ENCODE measurements at places on chromosomes 4 and X.
A peak's percentile ranks its signal among the peaks of the same experiment; 100 is the strongest.

DNA sequence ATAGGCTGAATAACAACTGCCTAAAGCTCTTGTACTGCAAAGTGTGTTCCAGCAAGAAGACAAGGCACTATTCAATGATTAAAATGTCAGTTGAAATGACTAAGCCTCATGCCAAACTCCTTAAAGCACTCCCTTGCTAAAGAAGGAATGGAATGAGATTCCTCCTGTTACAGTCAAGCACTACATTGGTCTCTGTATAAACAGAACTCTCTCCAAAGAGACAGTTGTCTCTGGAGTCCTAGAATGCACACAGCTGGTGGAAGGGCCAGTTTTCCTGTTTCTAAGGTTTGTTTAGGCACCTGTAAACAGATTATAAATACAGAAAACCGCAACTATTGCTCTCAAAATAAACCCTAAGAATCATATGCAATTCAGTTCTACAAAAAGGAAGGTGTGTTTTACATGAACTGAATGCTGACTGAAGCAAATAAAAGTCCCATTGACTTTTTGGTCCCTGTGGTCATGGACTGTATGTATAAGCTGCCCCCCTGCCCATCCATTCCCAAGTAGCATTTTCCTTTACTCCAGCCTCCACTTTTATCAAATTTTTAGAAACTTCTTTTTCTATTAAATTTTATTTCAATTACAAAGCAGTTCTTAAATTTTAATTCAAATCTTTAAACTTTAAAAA is 47.0 kb downstream of the FAT1 start:
- no peaks in the 10 kb centered on the region for H3K27me3 ChIP-seq
- no peak for DNase-seq
- H3K36me3 ChIP-seq = no peaks in the 10 kb centered on the region
- H3K4me1 ChIP-seq = no peaks in the 10 kb centered on the region
- no peak overlapping the region for H3K4me3 ChIP-seq

DNA sequence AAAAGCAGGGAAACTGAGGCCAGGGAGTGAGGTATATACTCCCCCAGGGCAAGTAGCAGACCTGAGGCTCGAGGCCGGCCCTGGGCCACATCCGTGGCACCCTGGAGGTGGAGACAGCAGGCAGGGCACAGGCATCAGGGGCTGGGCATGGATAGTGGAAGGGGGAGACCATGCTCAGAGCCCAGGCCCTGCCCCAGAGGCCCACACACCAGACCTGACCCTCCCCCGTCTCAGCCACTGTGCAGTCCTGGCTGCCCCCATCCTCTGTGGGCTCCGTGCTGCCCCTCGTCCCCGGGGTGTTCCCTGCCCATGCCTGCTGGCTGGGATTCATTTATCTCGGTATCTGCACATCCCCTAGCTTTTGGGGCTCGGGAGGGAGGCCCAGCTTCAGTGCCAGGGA is 103.1 kb upstream of the NKX1-1 start:
- H3K36me3 ChIP-seq = no peaks in the 10 kb centered on the region
- H3K4me3 ChIP-seq = no peak overlapping the region
- DNase-seq = no peak
- H3K4me1 ChIP-seq = no peaks in the 10 kb centered on the region
- no peak overlapping the region for H3K27ac ChIP-seq

DNA sequence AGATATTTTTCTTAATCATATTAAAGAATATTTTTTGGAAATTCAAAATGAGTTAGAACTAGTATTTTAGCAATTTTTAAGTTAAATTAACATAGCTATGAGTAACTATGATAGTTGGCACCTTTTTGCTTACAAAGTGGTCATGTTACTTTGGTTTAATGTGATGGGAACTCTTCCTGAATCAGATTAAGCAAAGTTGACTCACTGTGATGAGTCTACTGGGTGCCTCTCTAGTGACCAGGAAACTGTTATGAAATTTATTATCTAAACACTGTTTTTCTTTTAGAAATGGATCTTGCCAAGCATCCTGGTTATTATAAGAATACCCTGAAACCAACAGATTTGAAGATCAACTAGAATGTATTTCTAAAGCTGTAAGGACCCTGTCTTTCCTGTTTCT is 985.8 kb downstream of the TRAM1L1 start:
- no peaks in the 10 kb centered on the region for H3K4me1 ChIP-seq
- H3K27me3 ChIP-seq = no peaks in the 10 kb centered on the region
- peaks cover 2% of the 10 kb centered on the region for H3K36me3 ChIP-seq
- H3K4me3 ChIP-seq = no peak overlapping the region
- DNase-seq = no peak

DNA sequence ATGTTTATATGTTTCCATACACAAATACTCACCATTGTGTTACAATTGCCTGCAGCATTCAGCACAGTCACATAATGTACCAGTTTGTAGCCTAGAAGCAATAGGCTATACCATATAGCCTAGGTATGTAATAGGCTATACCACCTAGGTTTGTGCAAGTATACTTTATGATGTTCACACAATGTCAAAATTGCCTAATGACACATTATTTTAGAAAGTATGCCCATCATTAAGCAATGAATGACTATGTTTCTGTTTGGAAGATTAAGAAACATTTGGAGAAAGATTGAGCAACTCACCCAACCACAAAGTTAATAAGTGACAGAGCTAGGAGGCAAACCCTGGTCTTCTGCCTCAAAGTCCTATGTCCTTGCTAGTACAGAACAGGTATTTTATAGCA is 96.8 kb upstream of the GRIA3 start:
- no peaks in the 10 kb centered on the region for H3K36me3 ChIP-seq
- H3K27ac ChIP-seq = no peak overlapping the region
- H3K4me3 ChIP-seq = no peak overlapping the region
- no peak for DNase-seq
- no peaks in the 10 kb centered on the region for H3K4me1 ChIP-seq
- no peaks in the 10 kb centered on the region for H3K27me3 ChIP-seq

DNA sequence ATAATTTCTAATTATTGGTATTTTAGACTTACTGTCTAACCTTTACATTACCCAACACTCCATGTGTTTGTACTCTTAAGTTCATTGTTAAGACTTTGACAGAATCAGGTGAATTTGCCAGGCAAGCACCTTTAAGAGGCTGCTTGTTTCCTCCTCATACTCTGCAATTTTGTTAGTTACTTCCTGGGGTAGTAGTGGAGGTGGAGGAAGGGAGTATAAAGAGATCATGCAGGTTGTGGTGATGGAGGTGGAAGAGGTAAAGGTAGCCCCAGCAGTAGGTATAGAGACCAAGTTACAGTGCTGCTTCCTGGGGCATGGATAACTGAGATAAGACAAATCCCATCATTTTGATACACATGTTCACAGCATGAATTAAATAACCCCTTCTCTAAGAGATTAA is 6.7 kb downstream of the WDR44 start:
- no peak for DNase-seq
- H3K27me3 ChIP-seq = no peaks in the 10 kb centered on the region
- H3K36me3 ChIP-seq = no peaks in the 10 kb centered on the region

GRCh38 chr4:41178372-41179370 is 35.7 kb downstream of the APBB2 start:
- no peaks in the 10 kb centered on the region for H3K36me3 ChIP-seq
- H3K4me1 ChIP-seq = no peaks in the 10 kb centered on the region
- no peaks in the 10 kb centered on the region for H3K27me3 ChIP-seq
- H3K4me3 ChIP-seq = no peak overlapping the region
- no peak overlapping the region for H3K27ac ChIP-seq
- no peak for DNase-seq

DNA sequence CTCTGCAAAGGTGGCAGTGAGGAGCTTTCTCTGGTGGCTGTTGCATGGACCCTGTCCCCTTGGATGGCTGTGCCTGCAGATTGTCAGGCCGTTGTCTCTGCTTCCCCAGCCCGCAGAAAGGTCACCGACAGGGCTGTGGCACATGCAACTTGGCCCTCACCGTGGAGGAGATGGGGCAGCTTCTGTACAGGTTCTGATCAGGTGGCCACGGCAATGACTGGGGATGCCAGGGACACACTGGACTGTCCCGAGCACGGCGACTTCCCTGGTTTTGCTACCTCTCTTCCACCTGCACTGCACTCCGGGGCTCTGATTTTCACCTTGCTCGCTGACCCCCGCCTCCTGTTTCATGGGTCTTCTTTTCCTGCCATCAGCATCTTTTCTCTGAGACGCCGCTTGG is 43.5 kb downstream of the DCTD start:
- H3K27ac ChIP-seq = no peak overlapping the region
- no peak overlapping the region for H3K4me3 ChIP-seq
- H3K27me3 ChIP-seq = no peaks in the 10 kb centered on the region
- H3K36me3 ChIP-seq = peaks cover 24% of the 10 kb centered on the region
- no peak for DNase-seq
- no peaks in the 10 kb centered on the region for H3K4me1 ChIP-seq

- H3K27me3 ChIP-seq = no peaks in the 10 kb centered on the region
- H3K36me3 ChIP-seq = peaks cover 48% of the 10 kb centered on the region
- H3K27ac ChIP-seq = peak overlapping the region; percentile 55
- no peak overlapping the region for H3K4me3 ChIP-seq
- no peak for DNase-seq
Observed at GRCh38 chr4:2742823-2743517, 13.2 kb downstream of the TNIP2 start.

GRCh38 chr4:99404595-99405287 is 30.4 kb downstream of the ADH7 start:
- peaks cover 3% of the 10 kb centered on the region for H3K27me3 ChIP-seq
- H3K36me3 ChIP-seq = no peaks in the 10 kb centered on the region
- no peak overlapping the region for H3K4me3 ChIP-seq
- H3K4me1 ChIP-seq = peaks cover 17% of the 10 kb centered on the region
- DNase-seq = no peak

DNA sequence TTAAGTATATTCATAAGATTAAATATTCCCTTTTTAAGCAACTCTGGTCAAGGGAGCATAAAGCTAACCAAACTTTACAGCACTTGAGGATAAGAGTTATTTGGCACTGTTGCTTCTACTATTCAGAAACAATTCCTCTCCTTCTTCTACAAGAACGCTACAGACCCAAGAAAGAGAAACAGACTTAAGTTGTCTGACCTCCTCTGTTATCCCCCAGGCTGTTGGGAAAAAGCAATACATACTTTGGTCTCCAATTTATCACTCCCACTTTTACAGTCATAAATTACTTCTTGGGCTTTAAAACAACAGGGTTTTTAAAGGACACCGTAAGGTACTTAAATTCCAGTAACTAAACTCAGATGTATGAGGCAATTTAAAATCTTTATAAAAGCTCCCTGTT is 147.4 kb downstream of the COL25A1 start:
- no peak for DNase-seq
- peaks cover 2% of the 10 kb centered on the region for H3K27me3 ChIP-seq
- H3K27ac ChIP-seq = no peak overlapping the region

- no peak overlapping the region for H3K4me3 ChIP-seq
- H3K4me1 ChIP-seq = no peaks in the 10 kb centered on the region
- H3K27me3 ChIP-seq = peaks cover 19% of the 10 kb centered on the region
- H3K36me3 ChIP-seq = no peaks in the 10 kb centered on the region
- H3K27ac ChIP-seq = no peak overlapping the region
Observed at GRCh38 chr4:182931691-182932345, 14.6 kb upstream of the DCTD start.

DNA sequence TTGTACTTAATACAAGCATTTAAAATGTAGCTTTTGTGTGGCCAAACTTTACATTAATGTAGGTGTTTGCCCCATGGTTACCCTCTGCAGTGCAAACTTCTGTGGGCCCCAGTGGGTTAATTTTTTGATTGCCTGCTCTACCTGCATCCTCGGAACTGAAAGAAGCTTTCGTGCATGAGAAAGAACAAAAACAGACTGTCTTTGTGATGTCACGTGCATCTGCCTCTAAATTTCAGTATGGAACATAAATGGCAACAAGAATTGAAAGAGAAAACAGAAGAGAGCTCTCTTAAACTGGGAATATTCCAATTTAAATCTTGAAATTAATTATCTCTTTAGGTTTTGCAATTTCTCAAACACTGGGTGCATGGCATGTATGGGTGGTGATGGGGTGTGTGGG is 182.4 kb upstream of the LCORL start:
- DNase-seq = no peak
- no peaks in the 10 kb centered on the region for H3K4me1 ChIP-seq
- no peak overlapping the region for H3K4me3 ChIP-seq
- H3K27ac ChIP-seq = no peak overlapping the region
- no peaks in the 10 kb centered on the region for H3K36me3 ChIP-seq

DNA sequence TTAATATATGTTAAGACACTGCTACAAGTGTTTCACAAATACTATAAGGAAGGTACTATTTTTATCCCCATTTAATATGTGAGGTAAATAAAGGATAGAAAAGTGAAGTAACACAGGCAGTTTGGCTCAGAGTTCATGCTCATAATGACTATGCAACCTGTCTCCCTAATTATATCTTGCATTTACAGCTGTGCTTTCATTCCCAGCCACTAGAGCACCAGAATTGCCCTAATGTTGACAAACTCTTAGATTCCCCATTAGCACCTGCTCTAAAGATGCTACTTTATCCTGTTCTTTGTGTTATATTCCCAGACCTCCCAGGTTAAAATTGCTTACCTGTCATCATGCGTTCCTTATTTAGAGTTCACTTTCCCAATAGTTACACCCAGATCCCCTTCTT is 833.6 kb downstream of the CCSER1 start:
- H3K27ac ChIP-seq = no peak overlapping the region
- no peak for DNase-seq
- no peaks in the 10 kb centered on the region for H3K36me3 ChIP-seq
- H3K27me3 ChIP-seq = no peaks in the 10 kb centered on the region

GRCh38 chr4:174275101-174275500 is 8.4 kb downstream of the FBXO8 start:
- H3K4me1 ChIP-seq = peaks cover 38% of the 10 kb centered on the region
- no peaks in the 10 kb centered on the region for H3K27me3 ChIP-seq
- H3K36me3 ChIP-seq = peaks cover 10% of the 10 kb centered on the region
- DNase-seq = no peak

DNA sequence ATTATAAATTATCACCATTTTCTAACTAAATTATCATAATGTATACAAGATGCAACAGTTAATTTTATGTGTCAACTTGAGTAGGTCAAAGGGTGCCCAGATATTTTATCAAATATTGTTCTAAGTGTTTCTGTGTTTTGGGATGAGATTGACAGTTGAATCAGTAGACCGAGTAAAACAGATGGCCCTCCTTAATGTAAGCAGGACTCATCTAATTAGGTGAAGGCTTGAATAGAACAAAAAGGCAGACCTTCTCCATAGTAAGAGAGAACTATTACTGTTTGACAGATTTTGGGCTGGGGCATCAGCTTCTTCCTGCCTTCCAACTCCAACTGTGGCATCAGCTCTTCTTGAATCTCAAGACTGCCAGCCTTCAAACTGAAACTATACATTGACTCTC is 185.8 kb downstream of the TRAM1L1 start:
- no peak for DNase-seq
- no peak overlapping the region for H3K27ac ChIP-seq
- no peaks in the 10 kb centered on the region for H3K36me3 ChIP-seq
- no peaks in the 10 kb centered on the region for H3K27me3 ChIP-seq
- H3K4me3 ChIP-seq = no peak overlapping the region

- H3K27me3 ChIP-seq = no peaks in the 10 kb centered on the region
- DNase-seq = no peak
- peaks cover 38% of the 10 kb centered on the region for H3K4me1 ChIP-seq
- peaks cover 29% of the 10 kb centered on the region for H3K36me3 ChIP-seq
- H3K4me3 ChIP-seq = peak within 1 kb of the TSS; percentile 77
Observed at GRCh38 chr4:38804654-38805295, at the start of gene TLR1. TLR1 (minus strand) TSS chr4:38804791; CDS start chr4:38798831, 5,960 bp downstream.

All from activated naive CD8-positive, alpha-beta T cell treated with anti-CD3 and anti-CD28 coated beads, Interleukin-2, amount 50 U/mL, for 24 hours (primary cell).